Putamen (tissue), 1 donor: ENCODE measurements at places on chromosomes 5 and 9.
A peak's percentile ranks its signal among the peaks of the same experiment; 100 is the strongest.

- DNase-seq: no peak
These were observed 1584.4 kb downstream of the EFNA5 start for GRCh38 chr5:106086352-106086751.

DNA sequence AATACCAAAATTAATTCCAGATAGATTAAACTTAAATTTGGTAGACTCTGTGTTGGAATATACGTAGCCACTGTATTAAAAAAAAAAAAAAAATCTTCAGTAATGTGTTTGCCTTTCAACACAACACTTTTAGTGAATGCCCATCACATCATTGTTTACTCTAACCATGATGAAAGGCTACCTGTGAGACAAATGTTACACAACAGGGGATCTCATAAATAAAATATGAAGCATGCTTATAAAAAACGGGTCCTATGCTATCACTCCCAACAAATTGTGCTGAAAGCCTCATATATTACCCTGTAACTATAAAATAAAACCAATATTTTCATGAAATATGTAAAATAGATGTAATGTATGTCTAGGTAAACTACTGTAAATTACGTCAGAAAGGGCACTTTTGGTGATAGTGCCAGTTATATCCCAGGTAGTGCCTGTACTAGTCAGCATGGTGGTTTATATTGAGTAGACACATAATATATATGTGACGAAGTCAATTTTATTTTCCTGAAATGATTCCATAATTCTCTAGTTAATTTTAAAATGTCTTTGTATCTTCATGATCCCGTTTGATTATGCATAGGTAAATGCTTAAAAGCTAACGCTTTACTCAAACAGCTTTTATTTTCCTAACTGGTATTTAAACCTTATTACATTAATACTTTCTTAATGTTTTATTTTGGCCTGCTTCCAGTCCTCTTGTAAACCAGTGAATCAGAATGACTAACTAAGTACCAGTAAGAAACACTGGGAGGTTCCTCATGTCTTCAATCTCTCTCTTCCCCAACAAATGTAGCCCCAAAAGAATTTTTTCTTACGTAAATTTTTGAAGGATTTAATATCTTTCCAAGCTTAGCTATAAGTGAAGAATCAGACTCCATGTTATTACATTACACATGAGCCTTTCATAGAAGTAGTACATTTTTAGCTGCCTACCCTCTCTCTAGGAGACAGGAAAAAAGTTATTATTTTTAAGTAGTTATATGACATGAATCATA is 420.3 kb downstream of the GABRG2 start:
- no peak for DNase-seq

DNA sequence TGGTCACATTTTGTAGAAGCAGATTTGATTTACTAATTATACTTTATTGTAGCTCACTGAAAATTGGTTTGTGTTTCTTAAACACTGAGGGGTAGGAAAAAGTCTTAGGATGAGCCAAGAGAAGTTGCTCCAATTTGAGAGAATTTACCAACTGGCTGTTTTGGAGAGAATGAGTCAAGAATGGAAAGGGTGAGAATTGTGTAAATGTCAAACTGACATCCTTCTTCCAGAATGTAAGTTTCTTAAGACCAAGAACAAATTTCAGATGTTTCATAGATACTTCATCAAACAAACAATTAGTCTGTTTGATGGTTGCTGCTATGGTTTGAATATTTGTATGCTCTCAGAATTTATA is 106.2 kb upstream of the TXNDC8 start:
- DNase-seq: no peak

- no peak for DNase-seq
These were observed 103.0 kb downstream of the GLIS3 start for GRCh38 chr9:4196886-4197285.

- no peak for DNase-seq
These were observed 81.5 kb upstream of the PTCH1 start for GRCh38 chr9:95598236-95598635.

GRCh38 chr5:31100781-31101310 is 92.6 kb upstream of the CDH6 start:
- peak; percentile 70 for DNase-seq

GRCh38 chr5:89105836-89106235 is 222.9 kb upstream of the MEF2C start:
- DNase-seq: no peak

GRCh38 chr9:28770226-28770625 is 1196.9 kb upstream of the C9orf72 start:
- no peak for DNase-seq

DNA sequence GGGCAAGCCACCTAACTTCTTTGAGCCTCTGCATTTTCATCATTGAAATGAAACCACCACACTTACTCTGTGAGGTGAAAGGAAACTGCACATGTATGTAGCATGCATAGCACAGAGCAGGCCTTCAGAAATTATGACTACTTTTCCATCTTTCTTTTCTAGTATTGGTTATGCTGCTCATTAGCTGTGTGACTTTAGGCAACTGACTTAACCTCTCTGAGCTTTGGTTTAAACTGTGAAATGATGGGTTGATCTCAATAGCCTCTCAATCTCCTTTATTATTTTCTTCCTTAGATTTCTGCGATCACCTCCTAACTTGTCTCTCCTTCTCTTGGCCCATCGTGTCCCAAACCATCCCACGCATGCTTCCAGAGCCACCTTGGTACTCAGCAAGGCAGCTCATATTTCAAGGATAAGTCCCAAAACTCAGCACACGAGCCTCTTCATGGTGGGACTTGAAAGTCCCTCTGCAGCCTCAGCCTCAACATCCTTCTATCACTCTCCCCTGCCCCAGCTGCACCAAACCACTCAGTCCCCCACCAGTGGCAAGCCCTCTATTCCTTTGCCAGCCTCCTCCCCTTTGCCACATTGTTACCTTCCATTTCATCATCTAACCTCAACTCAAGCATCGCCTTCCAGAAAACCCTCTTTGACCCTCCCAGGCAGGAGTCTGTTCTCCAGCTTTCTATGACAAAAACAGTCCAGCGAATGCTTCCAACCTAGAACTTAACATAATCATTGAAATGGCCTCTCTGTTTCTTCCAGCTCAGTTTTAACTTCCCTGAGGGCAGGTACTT is 60.3 kb upstream of the DNAH5 start:
- no peak for DNase-seq

DNA sequence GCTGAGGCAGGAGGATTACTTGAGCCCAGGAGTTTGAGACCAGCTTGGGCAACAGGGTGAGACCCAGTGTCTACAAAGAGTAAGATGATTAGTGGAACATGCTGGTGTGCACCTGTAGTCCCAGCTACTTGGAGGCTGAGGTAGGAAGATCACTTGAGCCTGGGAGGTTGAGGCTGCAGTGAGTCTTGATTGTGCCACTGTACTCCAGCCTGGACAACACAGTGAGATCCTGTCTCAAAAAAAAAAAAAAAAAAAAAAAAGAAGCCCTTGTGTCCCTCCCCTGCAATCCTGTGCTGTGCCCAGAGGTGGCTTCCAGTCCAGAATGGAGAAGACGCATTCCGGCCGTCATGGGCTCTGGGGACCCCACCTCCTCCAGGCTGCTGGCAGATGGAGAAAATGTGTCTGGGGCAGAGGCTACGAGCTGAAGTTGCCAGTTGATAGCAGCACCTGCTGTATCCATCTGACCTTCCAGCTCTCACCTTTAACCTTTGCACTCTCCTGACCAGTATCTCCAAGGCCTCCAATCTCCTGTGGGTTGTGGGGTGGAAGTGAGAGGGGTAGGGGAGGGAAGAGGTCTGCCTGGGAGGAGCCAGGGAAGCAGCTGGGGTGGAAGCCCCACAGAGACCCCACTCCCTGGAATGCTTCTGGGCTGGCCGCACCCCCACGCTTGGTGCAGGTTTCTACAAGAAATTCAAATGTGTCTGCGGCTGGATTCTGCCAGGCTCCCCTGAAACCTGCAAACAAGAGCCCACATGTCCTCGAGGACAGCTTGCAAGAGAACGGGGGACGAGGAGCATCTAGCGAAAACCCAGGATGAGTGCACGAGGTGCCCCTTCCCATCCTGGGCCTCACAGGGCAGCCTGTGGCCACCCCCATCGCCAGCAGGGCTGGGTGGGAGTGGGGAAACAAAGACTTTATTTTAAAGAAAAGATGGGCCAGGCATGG is 148.3 kb upstream of the IER5L start:
- DNase-seq: no peak
